Activated T-helper 1 cell treated with anti-CD3 and anti-CD28 coated beads, Interleukin-2, amount 50 U/mL, for 16 hours (primary cell): ENCODE measurements at places on chromosomes 6 and 20.

- no peak for DNase-seq
These were observed 6.5 kb downstream of the NCOA7 start for GRCh38 chr6:125797120-125797885.

DNA sequence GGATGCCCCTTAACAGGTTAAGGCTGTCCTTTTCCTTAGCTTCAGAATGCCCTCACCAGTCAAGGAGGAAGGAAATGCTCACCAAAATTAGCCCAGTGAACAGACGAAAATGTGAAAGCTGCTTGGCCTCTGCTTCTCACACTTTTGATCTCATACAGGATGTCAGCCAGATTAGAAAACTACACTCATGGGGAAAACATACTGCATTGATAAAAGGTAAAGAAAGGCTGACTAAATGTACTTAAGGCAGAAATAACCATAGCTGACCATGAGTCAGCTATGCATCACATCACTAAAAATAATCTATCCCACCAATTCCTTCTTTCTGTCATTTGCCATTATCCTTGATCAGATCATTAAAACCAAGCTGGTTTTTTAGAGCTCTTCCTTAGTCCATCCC lies 198.4 kb upstream of the TENT5A start:
- no peak for DNase-seq

DNA sequence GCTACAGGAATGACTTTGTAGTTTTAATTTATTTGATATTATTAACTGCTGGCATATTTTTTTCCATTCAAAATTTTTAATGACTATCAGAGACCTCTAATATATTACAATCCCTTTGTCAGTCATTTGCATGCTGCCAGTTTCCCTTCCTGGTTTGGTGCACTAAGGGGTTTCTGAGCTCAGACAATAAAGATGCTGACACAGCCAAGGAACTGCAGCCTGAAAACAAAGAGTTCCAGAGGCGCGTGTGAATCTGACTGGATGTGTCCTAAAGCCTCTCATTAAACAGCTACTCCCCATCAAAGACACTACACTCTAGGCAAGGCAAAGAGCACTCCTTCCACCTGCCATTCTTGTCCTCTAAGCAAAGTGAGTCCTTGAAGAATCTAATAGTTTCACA lies 116.8 kb upstream of the DST start:
- DNase-seq: no peak

DNA sequence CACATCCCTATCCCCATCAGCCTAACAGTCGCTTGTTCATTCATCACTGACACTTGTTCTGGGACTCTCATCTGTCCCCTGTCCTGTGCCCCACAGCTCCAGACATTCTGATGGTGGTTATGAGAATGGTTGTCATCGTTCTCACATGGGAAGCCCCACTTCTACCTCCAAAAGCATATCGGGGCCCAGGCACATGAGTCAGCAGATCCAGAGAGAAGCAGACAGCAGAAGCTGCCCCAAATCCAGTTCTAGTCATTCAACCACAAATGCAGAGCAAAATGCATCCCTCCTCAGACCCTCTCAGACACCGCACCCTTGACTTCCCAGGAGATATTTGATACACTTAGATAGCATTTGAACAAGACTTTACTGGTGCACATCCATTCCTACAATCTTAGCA lies 106.0 kb downstream of the FOXF2 start:
- DNase-seq: no peak

GRCh38 chr20:13274275-13274861 lies 53.3 kb downstream of the ISM1 start:
- no peak for DNase-seq

GRCh38 chr6:141370438-141370837 lies 762.3 kb upstream of the GJE1 start:
- no peak for DNase-seq

GRCh38 chr6:69593706-69594105 lies 203.1 kb downstream of the LMBRD1 start:
- DNase-seq: no peak

DNA sequence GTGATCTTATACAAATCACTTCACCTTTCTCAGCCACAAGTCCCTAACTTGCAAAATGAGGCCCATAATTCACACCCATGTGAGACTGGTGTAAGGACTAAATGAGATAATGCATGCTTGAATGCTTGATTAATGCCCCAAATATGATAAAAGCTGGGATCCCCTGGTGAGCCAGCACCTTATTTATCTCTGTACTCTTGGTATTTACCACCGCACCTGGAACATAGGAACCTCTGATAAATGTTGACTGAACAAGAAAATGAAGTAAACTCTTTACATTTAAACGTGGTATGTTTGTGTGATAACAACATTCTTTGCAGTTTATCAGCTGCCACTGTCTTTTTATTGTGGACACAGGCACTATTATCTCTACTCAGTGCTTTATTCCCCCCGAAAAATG lies 2.5 kb upstream of the APOBEC2 start:
- DNase-seq: no peak

DNA sequence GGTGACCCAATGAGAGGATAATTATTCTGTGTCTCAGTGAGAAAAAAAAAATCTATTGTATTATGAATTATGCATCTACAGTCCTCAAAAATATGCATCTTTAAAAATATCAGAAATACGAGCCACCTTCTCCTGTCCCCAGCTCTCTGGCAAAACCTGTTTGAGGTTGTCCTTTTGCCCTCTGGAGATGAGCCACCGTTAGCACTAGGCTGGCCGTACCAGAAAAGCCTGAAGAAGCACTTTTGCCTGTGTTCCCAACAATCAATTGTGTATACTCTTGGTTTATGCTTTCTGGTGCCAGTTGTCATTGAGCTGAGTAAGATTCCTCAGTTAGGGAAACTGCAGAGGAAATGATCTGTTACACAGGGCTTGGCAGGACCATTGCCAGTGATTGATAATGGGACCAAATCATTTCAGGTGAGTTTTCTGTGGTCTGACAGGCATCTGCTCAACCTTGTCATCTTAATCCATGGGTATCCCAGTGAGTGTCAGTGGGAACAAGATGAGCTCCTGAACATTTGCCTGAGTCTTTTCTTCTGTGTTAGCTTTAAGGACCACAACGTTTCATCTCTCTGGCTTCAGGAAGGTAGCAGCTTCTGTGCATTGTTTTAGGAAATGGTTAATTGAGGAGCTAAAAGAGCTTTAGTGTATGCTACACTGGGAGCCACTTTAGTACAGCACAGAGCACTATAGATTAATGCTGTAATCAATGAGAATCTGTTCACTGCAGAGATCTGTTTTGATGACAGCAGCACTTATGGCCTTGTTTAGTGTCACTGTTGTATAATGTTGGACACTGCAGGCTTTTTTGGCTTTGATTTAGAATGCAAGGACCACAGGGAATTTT lies 330.1 kb downstream of the RIMS1 start:
- no peak for DNase-seq

GRCh38 chr6:85192186-85192585 lies 257.7 kb upstream of the NT5E start:
- no peak for DNase-seq

- no peak for DNase-seq
These were observed 1.3 kb upstream of the CST9L start for GRCh38 chr20:23569570-23569969.

DNA sequence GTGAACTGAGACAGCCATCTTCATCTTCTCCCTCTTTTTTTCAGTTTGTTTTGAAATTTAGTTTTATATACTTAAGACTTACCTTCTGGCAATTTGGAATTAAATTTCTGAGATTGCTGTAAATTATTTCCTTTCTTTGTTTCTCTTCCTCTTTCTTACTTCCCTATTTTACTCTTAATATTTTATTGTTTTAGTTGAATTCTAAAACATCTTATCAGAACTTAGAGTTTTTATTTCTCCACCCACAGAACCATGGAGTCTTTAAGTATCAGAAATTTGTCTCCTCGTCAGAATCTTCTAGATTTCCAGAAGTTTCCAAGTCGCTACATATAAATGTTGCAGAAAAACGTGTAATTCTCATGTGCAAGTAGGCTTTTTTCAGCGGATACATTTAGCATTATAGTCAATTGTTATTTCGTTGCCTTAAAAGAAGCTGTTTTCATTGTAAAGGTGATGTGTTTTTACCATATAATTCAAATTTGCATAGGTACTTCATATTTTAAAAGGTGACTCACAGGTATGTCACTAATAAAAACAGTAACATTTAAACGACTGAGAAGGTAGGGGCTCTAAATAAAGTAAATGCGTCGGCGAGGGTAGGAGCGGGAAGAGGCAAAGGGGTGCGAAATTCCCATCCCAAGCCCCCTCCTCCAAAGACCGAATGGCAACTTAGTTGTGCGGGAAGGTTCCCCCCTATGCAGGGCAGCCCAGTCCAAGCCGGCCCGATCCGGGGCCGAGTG lies 866 bp upstream of the MYO6 start:
- DNase-seq: no peak

- DNase-seq: no peak
These were observed 52.6 kb downstream of the FIG4 start for GRCh38 chr6:109743739-109744138.

GRCh38 chr20:34190679-34191090 lies 50.5 kb upstream of the ASIP start:
- no peak for DNase-seq

- DNase-seq: no peak
These were observed 598.9 kb downstream of the RFPL4B start for GRCh38 chr6:112946051-112946450.

GRCh38 chr6:40331545-40331944 lies 255.6 kb downstream of the LRFN2 start:
- no peak for DNase-seq

GRCh38 chr20:46963758-46964617 lies 69.3 kb downstream of the EYA2 start:
- no peak for DNase-seq
